ENCODE measurements at places on chromosomes 16 and 17. TPM values are rescaled to one million over a fixed set of nuclear protein-coding genes. Genes with fewer than 3 reads are reported as not detected.

DNA sequence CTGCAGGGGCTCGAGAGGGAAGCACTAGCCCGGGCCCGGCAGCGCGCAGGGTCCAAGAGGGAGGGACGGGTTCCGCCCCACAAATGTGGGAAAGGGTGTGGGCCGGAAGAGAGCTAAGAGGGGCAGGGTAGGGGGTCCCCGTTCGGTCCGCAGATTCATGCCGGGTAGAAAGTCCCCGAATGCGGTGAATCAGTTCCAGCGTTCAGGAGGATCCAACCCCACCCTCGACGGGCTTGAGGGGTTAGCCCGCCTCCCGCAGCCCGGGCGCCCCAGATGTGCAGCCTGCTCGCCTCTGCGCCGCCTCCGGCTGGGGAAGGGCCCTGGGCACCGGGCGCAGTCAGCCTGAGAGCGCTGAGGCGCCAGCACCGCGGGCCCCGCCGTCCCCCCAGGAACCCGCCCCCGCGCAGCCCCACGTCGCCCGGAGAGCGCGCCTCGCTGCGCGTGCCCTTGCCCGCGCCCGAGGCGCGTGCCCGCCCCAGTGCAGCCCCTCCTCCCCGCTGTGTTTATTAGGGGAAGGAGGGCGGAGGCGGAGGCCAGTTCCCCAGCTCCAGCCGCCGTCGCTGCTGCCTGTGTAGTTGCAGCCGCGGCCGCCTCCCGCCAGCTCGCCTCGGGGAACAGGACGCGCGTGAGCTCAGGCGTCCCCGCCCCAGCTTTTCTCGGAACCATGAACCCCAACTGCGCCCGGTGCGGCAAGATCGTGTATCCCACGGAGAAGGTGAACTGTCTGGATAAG is at the start of gene LASP1:
Gene LASP1 (plus strand): TSS at position 533 of the 733 bp plus-strand sequence. CDS start 132 bp downstream, at position 665.
- peak; percentile 87 for DNase-seq

KRTAP4-4 gene
- not detected for polyA plus RNA-seq

PYCARD gene
- polyA plus RNA-seq, result 30.1 TPM

ITGB4 gene
- 0.39 TPM for polyA plus RNA-seq

GRCh38 chr17:30299000-30299399 is 7.3 kb upstream of the BLMH start:
- peak; percentile 21 for DNase-seq

OR2C1 gene
- 0.05 TPM for polyA plus RNA-seq

GRCh38 chr16:89923640-89924296 is 626 bp downstream of the TUBB3 start:
- no peak for DNase-seq

GSDMA gene
- polyA plus RNA-seq, result 0.04 TPM

DNA sequence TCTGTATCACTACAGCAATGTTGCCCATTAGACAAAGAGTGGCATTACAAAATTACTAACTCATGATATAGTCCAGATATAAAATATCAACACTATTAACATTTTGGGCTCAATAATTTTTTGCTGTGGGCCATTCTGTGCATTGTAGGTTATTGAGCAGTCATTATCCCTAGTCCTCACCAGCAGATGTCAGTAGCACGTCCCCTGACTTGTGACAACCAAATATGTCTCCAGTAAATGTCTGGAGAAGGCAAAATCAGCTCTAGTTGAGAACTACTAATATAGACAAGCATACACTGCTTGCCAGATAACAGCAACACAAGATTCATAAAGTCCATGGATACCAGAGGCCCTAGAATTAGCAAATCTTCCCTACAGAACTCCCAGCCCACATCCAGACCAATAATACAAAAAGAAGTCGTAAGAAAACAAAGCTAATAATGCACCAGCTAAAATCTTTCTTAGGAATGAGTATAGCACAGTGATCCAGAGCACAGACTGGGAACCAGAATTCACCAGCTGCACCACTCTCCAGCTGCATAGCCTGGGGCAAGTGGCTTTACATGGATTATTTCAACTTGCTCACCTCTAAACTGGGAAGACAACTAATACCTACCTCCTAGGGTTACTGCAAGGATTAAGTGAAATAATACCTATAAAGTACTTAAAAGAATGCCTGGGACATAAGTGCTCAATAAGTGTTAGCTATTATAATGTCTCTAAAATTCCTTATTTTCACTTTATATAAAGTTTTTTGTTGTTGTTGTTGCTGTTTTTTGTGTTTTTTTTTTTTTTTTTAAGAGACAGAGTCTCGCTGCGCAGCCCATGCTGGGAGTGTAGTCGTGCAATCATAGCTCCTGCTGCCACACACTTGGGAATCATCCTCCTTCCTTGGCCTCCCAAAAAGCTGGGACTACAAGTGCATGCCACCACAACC is 23.7 kb downstream of the HELZ start:
- peak; percentile 33 for DNase-seq

ANKS4B gene
- not detected for polyA plus RNA-seq

DNA sequence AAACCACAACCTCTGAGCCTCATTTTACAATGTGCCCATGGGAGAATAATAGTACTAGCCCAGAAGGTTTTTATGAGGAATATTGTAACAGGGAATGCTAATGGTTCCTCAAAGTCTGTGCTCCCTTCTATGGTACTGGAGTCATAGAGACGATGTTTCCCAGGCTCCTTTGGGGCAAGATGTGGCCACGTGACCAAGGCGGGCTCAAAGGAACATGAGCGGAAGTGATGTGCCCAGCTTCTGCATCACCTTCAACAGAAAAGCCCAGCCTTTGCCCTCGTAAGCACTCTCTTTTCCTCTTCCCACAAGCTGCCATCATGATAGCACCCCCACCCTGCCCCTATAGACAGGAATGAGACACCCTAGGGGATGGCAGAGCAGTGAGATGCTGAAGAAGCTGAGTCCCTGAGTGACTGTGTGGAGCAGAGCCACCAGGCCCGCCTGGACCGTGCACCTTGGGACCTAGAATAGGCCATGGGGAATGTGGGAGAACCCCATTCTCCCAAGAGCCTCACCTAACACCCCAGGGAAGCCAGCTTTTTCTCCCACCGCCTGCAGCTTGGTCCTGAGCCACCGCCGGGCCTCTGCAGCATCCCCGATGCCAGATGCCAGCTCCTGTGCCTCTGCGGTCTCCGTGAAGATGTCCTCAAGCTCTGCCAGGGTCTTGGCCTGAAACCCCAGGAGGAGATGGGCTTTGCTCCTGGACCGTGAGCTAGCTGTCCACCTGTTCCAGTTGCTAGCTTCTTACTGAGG is 22.2 kb upstream of the PIK3R6 start:
- DNase-seq, result no peak

- no peak for DNase-seq
Measured at GRCh38 chr17:76014925-76015261, 12.2 kb downstream of the EVPL start.

NOXO1 gene
- polyA plus RNA-seq, result 0.32 TPM

SLC38A8 gene
- not detected for polyA plus RNA-seq

- peak; percentile 93 for DNase-seq
Measured at GRCh38 chr16:67268136-67268579, 11.2 kb upstream of the PLEKHG4 start.

- DNase-seq, result no peak
Measured at GRCh38 chr17:50326831-50327364, 19.0 kb upstream of the XYLT2 start.

- no peak for DNase-seq
Measured at GRCh38 chr17:70872103-70872502, 702.8 kb downstream of the KCNJ2 start.

GRCh38 chr16:85644093-85644712 is 31.1 kb downstream of the GSE1 start:
- no peak for DNase-seq

ATAD5 gene
- polyA plus RNA-seq, result 0.93 TPM

- no peak for DNase-seq
Measured at GRCh38 chr16:5584109-5584508, 486.5 kb upstream of the EEF2KMT start.

GRCh38 chr16:89233678-89234490 is 16.4 kb downstream of the ZNF778 start:
- no peak for DNase-seq

ZP2 gene
- not detected for polyA plus RNA-seq

CA5A gene
- polyA plus RNA-seq, result not detected

DNA sequence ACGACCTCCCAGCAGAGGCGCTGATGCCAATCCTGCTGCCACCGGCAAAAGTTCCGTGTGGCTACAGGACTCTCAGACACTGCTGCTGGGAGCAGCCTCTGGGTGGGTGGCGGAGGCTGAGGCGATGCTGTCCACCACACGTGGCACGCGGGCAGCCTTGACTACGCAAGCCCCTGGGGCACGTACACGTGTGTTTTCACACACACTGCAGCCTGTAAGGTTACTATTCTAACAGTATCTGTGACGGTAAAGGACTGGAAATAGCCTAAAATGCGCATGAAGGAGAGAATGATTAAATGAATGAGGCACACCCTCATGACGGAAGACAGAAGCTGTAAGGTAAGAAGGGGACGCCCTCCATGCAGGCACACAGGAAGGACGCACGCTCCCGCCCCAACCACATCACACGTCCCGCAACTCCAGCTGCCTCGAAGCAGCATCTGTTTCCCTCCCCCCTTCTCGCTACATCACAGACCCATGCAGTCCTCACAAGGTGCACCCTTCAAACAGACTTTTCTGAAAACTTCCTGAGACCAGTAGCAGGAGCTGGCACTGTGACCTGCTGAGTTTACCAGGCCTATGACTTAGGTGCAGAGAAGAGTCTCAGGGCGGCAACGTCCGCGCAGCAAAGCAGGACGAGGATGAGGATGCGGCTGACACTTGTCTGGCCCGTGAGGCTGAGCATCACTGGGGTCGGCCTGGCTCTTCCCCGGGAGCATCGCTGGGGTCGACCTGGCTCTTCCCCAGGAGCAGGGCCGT is 28.7 kb upstream of the FASN start:
- DNase-seq, result no peak

PMP22 gene
- polyA plus RNA-seq, result 79.3 TPM

DNA sequence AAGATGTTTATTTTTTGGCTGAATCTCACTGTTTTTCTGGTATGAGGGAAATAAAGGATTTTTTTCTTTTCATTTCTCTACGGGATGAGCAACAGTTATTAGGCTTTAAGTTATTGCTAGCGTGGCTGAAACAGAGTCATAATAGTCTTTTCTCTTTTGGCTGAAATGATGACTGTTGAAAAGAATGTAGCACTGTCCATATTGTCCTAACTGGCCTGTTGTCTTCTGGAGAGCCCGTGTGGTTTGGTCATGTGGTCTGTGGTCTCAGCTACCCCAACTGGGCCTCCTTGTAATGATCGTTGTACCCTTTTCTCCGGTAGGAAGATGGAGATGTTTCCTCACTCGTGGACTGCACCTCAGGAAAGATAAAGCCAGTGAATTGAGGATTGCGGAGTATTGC is 36.6 kb downstream of the EPN2 start:
- no peak for DNase-seq

- no peak for DNase-seq
Measured at GRCh38 chr17:27939474-27940465, 46.6 kb upstream of the LYRM9 start.

- DNase-seq, result no peak
Measured at GRCh38 chr17:34813290-34813689, 148.0 kb downstream of the CCT6B start.

DNA sequence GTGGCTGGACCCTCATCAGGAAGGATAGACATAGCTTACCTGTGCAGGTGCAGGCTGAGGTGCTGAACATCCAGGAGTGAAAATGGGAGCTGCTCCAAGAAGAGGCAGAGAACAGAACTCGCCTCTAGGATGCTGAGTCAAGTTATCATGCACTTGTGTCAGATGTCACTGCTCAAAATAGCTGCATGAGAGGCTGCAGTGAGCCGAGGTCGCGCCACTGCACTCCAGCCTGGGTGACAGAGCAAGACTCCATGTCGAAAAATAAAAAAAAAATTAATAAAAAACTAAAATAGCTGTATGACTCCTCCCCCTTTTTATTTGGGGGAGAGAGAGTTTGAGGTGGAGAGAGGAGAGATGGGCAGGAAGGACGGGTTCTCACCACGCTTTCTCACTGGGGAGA is 148.8 kb downstream of the FOXL1 start:
- no peak for DNase-seq

DNA sequence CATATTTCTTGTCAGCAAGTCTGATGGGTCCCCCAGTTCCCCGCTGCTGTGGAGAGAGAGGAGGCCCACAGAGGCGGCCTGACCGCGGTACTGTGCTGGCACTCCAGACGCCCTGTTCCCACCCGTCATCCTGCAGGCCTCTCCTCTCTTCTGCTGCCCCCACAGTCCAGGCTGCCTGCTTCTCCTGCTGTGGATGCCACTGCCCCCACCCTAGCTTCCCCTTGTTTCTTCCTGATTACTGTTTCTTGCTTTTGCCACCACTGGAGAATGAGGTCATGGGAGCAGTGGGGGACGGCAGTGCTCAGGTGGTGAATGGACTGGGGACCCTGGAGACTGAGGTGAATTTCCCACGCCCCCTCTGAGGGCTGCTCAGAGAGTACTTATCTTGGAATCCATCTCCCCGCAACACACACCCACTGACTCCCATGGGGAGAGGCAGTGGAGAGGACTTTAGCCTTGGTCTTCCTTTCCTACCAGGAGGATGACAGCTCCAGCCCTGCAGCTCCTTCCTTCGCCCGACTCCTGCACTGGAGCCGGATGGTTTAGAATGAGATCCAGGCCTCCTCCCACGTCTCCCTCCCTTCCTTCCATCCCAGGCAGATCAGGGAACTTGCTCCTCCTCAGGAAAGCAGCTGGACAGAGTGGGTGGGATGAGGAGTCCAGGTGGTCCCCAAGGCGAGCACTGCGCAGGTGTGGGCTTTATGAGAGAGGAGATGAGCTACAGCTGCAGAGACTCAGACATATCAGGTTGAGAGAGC is 60.4 kb downstream of the PLXDC1 start:
- no peak for DNase-seq

DNA sequence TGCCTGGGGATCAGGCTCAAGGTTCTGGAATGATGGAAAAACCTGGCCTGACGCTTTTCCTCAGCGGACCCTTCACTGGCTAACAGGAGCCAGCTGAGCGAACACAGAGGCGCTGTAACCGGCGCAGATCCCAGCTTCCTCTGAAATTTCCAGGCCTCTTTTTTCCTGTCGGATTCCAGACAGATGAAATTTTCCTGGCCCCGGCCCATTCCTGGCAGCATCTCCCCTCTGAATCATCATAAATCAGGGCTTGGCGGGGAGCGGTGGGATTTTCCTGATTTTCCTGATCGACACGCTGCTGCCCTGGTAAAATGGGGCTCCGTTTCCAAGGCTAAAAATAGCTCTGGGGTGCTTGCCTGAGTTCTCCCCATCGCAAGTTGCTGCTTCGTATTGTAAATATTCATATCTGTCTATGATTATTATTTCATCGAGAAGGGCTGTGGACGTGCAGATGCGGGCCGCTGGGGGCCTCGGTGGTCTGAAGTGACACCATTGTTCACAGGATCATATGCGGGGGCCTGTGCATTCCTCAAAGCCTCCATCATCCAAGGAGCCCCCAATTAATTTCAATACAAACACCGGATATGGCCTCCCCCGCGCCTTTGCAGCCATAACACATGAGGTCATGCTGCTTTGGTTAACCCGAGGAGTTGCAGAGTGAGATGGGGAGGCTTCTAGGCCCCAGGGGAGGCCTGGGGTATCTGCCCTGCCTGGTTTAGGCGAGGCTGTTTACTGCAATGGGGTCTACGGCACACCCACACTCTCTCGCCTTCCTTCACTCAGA is 45.8 kb upstream of the ETV4 start:
- peak; percentile 92 for DNase-seq

- no peak for DNase-seq
Measured at GRCh38 chr16:4247460-4247784, 5.5 kb upstream of the SRL start.

HOXB5 gene
- 18.0 TPM for polyA plus RNA-seq

AANAT gene
- polyA plus RNA-seq, result 0.19 TPM

- no peak for DNase-seq
Measured at GRCh38 chr16:49050607-49051006, 231.0 kb downstream of the CBLN1 start.

PRAC2 gene
- polyA plus RNA-seq, result not detected

GRCh38 chr17:77935121-77935571 is 23.4 kb upstream of the TNRC6C start:
- DNase-seq, result no peak

GRCh38 chr16:85460252-85461021 is 152.7 kb upstream of the GSE1 start:
- DNase-seq, result no peak
